Stimulated activated CD8-positive, alpha-beta memory T cell treated with anti-CD3 and anti-CD28 coated beads, Interleukin-7, amount 100 ng/mL, for 24 hours (primary cell): ENCODE measurements at places on chromosomes 6 and 20.

DNA sequence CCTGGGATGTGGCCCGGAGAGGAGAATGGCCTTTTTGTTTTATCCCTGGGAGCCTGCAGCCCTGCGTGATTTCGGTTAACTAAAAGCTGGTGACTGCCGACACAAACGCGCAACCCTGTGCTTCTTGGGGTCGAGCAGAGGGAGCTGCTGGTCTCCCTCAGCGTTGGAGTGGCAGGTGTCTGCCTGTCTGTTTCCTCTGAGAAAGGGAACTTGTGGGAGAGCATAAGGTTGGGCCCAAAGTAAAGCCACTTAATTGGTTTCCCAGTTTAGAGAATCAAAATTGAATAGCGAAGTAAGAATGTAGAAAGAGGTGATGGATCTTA, 500 bp downstream of the LTV1 start:
- DNase-seq: no peak

- DNase-seq: no peak
Observed at GRCh38 chr6:135830452-135830881, 21.0 kb upstream of the PDE7B start.

DNA sequence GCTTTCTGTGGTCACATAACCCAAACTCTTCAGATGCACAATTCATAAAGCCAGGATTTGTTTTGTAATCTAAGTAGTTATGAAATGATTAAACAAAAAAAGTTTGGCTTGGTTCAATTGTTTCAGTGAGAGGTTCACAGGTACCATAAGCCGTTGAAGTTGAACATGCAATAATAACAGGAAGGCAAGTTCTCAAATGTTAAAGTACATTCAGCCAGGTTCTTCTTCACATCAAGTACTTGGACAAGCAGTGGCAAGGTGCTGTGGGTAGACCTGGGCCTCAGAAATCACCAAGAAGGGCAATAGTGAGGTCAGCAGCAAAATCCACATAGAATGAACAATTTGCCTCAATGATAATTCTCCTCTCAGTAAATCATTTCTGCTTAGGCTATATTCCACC, 175.5 kb downstream of the EPM2A start:
- DNase-seq: no peak

- no peak for DNase-seq
Observed at GRCh38 chr6:6892744-6893583, 214.8 kb upstream of the RREB1 start.

GRCh38 chr6:135382182-135382628, 115.3 kb downstream of the AHI1 start:
- no peak for DNase-seq

DNA sequence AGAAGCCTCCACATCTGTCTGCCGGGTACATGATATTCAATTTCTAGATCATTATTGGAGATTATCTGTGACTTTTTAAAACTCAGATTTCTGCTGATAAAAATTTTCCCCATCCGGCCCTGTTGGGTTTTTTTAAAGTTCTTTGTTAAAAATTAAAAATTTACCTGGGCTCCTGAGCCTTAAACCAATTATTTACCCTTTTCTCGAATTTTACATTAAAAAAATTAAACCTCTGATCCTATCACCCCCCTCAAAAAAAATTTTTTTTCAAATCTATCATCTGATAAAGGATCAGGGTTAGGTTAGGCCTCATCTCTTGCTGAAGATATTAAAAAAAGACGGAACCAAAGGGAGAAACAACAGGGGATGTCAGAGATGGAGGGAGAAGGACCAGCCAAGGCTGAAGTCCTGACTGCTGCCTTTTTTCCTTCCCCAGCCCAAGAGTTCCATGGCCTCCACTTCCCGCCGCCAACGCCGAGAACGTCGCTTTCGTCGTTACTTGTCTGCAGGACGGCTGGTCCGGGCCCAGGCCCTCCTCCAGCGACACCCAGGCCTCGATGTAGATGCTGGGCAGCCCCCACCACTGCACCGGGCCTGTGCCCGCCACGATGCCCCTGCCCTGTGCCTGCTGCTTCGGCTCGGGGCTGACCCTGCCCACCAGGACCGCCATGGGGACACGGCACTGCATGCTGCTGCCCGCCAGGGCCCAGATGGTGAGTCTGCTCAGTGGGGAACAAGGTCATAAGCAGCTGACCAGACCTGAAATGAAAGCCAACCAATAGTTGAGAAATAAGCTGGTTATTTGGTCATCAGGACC, 527 bp downstream of the NFKBIL1 start:
- no peak for DNase-seq

GRCh38 chr6:145375502-145375901, 359.8 kb downstream of the EPM2A start:
- no peak for DNase-seq

GRCh38 chr6:44257025-44257752, at the start of gene SLC35B2:
Gene SLC35B2, minus strand, starts transcription at chr6:44257528. Its CDS starts 118 bp downstream, at chr6:44257410.
- DNase-seq: no peak

- DNase-seq: no peak
Observed at GRCh38 chr20:4190792-4191519, 175.6 kb upstream of the RNF24 start.

DNA sequence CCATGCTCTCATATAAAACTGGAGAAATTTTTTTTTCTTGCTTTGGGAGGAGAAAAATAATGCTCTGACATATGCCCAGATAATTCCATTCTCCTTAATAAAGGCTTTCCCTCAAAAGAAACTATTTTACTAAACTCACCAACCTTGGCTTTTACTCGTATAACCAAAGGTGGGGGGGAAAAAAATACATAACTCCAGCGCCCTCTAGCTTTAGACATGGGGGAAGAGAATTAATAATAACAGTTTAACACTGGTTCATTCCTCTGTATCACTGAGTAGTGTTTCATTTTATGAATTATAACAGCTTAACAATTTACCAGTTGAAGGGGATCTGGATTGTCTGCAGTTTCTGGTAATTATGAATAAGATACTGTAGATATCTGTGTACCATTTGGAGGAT, 1226.1 kb downstream of the GRIK2 start:
- DNase-seq: no peak

GRCh38 chr6:105902401-105903031, 183.6 kb upstream of the PRDM1 start:
- DNase-seq: no peak

- DNase-seq: no peak
Observed at GRCh38 chr6:56009636-56010035, 134.2 kb upstream of the BMP5 start.

DNA sequence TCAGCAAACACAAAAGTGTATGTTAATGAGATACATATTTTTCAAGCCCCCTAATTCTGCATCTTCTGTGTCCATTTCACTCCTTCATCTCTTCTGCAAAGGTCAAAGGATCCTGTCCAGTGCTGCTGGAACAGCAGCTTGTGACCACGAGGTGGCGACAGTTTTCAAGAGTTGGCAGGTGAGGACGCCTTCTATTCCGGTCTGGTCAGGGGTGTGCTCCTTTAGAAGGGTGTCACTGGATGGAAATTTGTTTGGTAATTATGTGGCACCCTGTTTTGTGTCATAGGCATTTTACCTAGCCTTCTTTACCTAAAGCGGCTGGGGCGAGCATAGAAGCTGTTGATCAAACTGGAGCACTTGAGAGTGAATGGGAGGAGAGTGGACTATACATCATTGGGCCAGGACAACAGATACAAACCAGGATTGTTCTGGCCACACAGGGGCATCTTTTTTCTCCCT, 32.9 kb upstream of the ERVFRD-1 start:
- peak; percentile 49 for DNase-seq

GRCh38 chr20:37189416-37190016, 10.2 kb upstream of the MROH8 start:
- no peak for DNase-seq

DNA sequence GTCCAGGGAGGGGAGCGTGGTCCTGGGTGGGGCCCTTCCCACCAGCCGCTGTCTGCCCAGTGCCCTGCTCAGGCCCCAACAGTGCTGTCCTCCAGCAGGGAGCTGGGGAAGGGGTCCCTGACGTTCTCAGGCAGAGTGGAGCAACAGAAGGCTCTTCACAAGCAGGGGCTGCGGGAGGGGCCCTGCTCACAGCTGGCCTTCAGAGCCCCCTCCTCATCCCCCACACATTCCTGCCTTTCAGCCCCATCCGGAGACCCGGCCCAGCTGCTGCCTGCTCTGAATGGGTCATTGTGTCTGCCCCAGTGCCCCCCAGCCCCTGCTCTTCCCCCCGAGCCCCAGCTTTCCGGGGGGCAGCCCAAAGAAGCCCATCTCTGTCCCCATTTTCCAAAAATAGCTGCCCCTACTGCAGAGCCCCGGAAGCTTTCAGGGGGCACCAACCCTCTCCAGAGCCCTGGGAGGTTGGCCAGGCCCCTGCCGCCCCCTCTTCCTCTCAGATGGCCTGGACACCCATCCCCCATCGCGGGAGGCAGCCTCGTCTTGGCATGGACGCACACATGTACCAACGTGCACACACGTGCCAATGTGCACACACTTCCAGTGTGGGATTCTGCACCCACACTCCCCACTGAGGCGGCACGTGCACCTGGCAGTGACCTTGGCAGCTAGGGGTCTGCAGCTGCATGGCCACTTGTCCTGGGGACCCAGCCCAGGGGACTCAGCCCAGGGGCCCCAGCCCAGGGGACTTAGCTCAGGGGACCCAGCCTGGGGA, 3.7 kb downstream of the COL20A1 start:
- no peak for DNase-seq

DNA sequence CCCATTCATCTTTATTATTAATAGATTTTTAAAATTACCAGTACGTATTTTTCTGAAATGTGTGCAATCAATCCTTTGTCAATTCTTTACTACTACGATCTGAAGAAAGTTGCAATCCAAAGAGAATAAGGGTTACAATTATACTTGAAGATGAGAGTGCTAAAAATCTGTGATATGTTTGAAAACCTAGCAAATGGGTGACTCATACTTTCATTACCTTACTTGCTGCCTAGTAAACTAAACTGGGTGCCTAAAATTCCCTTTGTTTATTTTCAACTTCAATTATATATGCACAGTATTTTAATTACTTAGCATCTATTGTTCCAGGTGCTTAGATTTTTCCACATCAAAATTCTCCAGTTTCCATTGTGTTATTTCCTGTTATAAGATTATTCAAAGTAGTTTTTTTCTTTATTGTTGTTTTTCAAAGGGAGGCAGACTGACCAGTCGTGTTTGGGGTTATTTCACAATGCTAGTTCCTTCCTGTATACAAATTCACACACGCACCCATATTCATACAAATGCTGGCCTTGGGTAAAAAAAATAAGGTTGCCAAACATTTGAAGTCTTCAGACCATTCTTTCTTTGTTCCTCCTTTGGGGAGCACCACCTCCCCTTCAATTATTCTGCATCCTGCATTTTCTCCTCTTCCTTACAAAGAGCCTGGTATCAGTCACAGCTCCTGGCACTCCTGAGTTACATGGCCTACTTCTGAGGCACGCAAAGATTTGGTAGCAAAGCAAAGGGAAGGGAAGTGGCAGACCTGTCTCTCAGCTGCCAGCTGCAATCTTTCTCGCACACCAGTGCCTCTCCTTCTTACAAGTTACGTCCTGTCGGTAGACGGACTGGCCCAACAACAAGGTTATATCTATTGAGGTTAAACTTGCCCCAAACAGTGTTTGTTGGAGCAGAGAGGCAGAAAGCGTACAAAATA, 16.2 kb upstream of the FAM135A start:
- DNase-seq: no peak

DNA sequence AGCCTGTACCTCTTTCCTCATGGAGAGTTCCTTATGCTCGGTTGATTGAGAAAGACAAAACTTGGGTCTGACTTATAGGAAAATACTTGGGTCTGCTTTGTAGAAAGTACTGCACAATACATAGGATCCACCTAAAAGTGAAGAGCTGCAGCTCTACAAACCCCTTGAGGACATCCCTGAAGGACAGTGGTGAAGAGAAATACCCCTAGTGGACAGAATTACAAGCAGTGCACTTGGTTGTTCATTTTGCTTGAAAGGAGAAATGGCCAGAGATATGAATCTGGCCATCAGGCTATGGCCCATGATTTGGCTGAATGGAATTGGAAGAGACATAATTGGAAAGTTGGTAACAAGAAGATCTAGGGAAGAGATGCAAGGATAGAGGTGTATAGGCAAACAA, 8.3 kb downstream of the CD24 start:
- DNase-seq: no peak

GRCh38 chr6:163412341-163412740, 2.2 kb upstream of the QKI start:
- DNase-seq: no peak

DNA sequence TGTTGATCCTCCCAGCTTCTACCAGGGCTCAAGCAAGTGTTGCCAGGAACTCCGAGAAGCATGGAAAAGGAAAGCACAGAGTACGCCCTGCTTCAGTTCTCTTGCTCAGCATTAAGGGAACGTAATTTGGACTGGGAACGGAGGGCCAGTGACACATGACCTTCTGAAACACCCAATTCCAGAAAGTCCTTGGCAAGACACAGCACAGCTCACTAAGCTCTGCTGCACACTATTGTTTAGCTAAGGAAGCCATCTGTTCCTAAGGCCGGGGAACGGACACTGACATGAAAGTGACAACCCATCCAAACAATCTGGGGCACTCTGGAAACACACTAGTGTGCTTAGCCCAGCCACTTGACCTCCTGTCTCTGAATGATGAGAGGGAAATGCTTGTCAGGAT, 56.9 kb upstream of the NXT1 start:
- DNase-seq: no peak

DNA sequence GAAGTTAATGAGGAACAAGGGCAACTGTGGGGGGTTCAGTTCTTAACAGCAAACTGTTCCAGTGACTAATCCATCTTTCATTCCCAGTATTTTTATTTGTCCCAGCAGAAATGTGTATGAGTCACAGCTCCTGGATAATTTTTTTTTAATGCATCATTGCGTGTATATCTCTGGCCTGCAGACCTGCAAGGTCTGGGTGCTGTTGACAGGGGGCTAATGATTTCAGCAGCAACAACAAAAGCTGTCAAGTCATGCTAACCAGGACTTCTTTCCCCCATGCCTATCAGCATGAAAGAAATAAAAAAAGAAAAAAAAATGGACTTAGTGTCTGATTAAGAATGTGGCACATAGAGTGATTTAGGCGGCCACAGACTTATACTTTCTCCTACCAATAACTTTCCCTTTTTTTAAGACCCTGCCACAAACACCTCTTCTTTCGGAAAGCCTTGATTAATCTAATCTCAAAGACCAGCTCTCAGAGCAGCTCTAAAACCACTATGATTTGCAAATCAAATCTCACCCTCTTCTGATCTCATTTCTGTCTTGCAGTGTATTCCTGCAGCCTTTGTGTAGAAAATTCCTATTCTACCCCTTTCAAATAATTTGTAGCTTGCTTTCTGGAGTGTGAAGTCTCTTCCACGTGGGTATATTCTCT, 14.2 kb upstream of the PREX1 start:
- DNase-seq: no peak
